ENCODE measurements at places on chromosomes 5 and 9.

- no peak for DNase-seq
Measured at GRCh38 chr5:7493081-7493480, 97.1 kb downstream of the ADCY2 start.

GRCh38 chr5:166282939-166283338 is 2008.5 kb upstream of the WWC1 start:
- DNase-seq, result no peak

DNA sequence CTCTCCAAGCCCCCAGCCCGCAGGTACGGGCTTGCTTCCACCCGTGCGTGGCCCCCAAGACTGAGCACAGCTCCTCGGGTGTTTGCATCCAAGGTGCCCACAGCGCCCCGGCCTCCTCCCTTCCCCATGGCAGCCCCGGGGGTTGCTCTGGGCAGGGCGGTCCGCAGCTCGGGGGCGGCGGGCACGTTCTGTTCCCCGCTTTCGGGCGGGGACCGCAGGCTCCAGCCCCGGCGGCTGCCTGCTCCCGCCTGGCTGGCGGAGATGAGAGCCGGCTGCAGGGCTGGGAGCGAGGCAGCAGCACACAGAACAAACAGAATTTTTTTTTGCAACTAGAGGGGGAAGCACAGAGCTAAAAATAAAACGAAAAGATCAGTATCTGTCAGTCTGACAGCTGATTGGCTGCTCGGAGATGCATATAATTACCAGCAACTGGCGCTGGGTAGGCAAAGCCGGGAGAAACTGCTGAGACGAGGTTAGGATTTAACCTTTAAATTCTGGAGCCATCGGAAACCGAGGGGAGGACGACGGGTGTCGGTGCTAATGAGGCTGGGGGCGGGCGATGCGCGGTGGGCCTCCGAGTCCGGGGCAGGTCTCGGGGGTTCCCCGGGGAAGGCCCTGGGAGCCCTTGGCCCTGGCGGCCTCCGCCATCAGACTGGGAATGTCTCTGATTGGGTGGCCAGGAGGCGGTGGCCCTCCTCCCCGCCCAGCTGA is 142.7 kb upstream of the IER5L start:
- DNase-seq, result peak; percentile 78

DNA sequence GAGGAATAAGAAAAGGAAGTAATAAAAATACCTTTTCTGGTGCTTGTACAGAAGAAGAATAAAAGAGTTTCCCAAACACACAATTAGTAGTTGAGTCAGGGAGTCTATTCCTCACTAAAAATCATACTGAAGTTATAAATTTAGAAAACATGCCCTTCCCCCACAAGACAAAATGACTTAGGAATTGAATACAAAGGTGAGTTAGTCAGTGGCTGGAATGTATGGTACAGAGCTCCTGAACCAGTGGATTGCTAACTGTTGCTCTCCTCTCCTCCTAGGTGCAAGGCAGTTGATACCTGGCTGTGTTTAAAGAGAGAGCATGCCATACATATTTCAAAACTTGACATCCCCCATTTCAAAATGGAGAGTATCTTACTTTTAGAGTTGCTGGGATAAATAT is 1.9 kb downstream of the GDA start:
- DNase-seq, result no peak
